ENCODE measurements at places on chromosomes 3 and 15.

GRCh38 chr15:42010434-42010833 lies 10.4 kb downstream of the PLA2G4E start:
- DNase-seq = no peak

DNA sequence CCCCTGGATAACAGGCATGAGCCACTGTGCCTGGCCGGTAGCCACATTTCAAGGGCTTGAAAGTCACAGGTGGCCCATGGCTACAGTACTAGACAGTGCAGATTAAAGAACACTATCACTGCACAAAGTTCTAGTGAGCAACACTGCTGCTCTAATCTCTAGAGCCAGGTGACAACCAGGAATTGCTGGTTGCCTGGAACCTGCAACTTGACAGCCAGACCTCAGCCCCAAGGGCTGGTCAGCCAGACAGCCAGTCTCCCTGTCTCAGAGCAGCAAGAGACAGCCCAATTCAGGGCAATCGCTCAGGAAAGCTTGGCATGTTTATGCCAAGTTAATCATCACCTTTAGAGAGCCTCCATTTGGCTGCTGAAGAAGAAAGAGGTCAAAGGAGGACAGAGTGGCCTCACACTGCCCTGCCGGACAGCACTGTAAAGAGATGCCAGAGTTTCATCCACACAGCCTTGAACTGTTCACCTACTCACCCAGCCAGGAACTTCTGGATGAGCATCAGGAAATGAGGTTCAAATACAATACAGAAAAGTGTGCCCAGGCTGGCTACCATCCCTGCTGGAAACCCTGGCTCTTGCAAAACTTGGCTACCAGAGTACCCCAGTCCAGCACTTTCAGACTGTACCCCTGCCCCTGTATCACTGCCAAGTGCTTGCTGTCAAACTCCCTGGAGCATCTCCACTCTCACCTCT lies 6.0 kb downstream of the CCDC12 start:
- DNase-seq = no peak

GRCh38 chr3:190902292-190902691 lies 39.8 kb upstream of the GMNC start:
- no peak for DNase-seq

- no peak for DNase-seq
These were observed 43.7 kb downstream of the CTDSPL start for GRCh38 chr3:37905346-37905745.

DNA sequence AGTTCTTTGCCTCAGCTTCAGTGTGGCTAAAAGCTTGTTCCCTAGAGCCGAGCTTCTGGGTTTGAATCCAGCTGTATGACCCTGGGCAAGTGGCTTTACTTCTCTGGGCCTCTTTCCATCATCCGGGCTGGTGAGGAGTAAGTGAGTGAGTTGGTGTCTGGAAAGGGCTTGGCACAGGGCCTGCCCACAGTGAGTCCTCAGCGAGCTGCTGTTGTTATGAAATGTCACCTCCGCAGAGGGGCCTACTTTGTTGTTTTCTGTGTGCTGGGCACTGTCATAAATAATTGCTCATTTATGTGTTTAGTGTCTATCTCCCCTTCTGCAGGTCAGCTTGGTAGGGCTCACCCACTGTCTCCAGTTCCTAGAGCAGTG lies 31.7 kb downstream of the SLC6A6 start:
- no peak for DNase-seq

- no peak for DNase-seq
These were observed 5.3 kb downstream of the CEP19 start for GRCh38 chr3:196706731-196707130.

- no peak for DNase-seq
These were observed 175.0 kb downstream of the PDZRN3 start for GRCh38 chr3:73449774-73450173.

- no peak for DNase-seq
These were observed 60.8 kb downstream of the SNRK start for GRCh38 chr3:43346978-43347749.

- DNase-seq = no peak
These were observed 22.5 kb downstream of the ALS2CL start for GRCh38 chr3:46670891-46671427.

DNA sequence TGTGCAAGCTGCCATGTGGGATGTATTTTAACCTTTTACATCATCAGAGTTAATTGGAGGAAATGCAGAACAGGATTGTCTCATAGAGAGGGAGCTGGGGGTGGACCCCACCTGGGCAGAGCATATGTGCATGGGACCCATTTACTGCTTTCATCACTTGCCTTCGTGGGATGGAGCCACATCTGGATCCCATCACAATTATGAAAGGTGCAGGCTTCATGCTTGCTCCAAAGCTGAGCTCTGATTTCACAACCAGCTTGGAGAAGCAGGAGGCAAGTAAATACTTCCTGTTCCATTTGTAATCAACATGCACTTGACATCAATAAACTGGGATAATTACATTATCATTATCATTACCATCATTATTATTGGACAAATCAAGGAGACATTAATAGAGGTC lies 161.9 kb downstream of the ALDH1A2 start:
- no peak for DNase-seq

- no peak for DNase-seq
These were observed 595.5 kb upstream of the AGTR1 start for GRCh38 chr3:148102156-148102555.

Measured in urinary bladder (tissue), 4 donors.